HT-29 (cell line): ENCODE measurements at places on chromosomes 7 and 10.

- DNase-seq = no peak
Measured at GRCh38 chr7:43764807-43765491, 6.5 kb downstream of the BLVRA start.

- DNase-seq = no peak
Measured at GRCh38 chr10:22252224-22252800, 34.5 kb upstream of the EBLN1 start.

- no peak for DNase-seq
Measured at GRCh38 chr10:119282446-119282845, 75.1 kb downstream of the GRK5 start.

DNA sequence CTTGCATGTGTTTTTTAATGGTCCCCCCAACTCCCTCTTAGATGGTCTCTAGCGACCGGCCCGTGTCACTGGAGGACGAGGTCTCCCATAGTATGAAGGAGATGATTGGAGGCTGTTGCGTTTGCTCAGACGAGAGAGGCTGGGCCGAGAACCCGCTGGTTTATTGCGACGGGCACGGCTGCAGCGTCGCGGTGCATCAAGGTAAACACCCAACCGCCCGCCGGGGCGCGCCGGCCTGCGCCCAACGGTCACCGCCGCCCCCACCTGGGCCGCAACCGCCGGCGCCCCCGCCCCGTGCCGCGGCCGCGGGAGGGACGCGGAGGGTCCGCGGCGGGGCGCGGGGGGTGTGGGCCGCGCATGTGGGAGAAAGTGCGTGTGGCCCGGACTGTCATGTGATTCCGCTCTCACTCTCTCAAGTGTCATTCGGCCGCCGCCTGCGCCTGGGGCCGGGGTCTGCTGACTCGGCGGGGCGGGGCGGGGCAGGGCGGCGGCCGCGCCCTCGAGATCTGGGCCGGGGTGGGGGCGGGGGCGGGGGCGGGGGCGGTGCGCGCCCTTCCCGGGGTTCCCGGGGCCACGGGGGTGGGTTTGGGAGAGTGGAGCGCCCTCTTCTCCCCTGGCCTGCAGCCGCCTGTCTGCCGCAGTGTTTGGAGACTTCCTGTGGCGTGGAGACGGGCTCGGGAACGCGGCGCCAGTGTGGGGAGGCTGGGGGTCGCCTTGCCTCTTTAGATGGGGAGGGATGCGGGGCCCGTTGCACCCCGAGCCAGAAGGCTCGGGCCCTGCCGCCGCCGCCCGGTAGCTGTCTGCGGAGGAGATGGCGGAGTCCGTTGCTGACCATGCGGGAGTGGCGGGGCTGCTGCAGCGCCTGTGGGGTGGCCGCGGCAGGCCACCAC lies 817 bp downstream of the MLLT10 start:
- DNase-seq = peak; percentile 47

GRCh38 chr7:54944179-54944578 lies 74.6 kb upstream of the EGFR start:
- peak; percentile 77 for DNase-seq
